KBM-7 (cell line): ENCODE measurements at places on chromosomes 4 and X.

GRCh38 chrX:81291996-81292395 lies 90.1 kb downstream of the SH3BGRL start:
- DNase-seq = no peak

GRCh38 chr4:173735049-173735448 lies 205.0 kb upstream of the HAND2 start:
- no peak for DNase-seq

- no peak for DNase-seq
These were observed at the start of gene TDO2 for GRCh38 chr4:155903453-155903852. TDO2 (plus strand) TSS chr4:155903696; CDS start chr4:155903759, 63 bp downstream.

- no peak for DNase-seq
These were observed 13.5 kb upstream of the GRIA3 start for GRCh38 chrX:123170546-123170945.

- DNase-seq = peak; percentile 50
These were observed 274.6 kb downstream of the NAF1 start for GRCh38 chr4:162891788-162892707.

- no peak for DNase-seq
These were observed 159.0 kb downstream of the DCLK2 start for GRCh38 chr4:150237110-150237872.

- peak; percentile 45 for DNase-seq
These were observed 83.6 kb downstream of the NBDY start for GRCh38 chrX:56812515-56813105.

GRCh38 chr4:146113171-146113570 lies 62.3 kb upstream of the LSM6 start:
- no peak for DNase-seq

GRCh38 chr4:2079926-2080325 lies 20.8 kb downstream of the NAT8L start:
- no peak for DNase-seq

DNA sequence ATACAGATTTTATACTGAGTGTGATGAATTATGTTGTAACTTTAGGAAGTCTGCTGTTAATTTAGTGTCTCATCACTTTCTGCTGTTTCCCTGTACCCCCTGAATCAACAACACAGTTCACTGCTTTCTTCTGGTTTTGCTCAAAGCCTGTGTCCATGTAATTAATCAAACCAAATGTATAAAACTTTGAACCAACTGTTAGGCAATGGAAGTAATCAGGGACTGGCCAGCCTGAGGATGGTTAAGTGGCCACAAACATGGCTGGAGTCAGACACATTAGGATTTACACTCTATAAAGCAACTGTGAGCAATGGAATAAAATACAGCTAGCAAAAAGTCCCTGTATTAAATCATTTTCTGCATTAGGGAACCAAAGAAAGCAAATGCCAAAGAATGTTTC lies 42.6 kb downstream of the CXCL1 start:
- no peak for DNase-seq

DNA sequence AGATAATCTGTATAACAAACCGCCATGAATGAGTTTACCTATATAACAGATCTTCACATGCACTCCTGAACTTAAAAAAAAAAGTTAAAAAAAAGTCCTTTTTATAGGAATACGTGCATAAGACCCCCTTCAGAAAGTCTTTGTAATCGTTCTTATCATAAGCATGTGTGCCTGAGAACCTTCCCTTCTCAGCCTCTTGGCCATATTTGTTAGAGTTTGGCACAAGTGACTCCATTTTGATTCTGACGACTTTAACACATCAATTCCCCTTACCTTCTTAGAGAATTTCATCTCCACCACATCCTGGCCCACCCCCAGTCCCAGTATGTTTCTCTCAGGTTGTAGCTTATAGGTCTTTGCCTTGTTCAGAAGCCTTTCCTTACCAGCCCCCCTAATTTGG lies 16.0 kb upstream of the ANXA5 start:
- DNase-seq = no peak

GRCh38 chrX:77795124-77795523 lies 9.1 kb upstream of the ATRX start:
- DNase-seq = no peak

GRCh38 chrX:102959471-102959870 lies 22.4 kb downstream of the RAB40AL start:
- peak; percentile 29 for DNase-seq

DNA sequence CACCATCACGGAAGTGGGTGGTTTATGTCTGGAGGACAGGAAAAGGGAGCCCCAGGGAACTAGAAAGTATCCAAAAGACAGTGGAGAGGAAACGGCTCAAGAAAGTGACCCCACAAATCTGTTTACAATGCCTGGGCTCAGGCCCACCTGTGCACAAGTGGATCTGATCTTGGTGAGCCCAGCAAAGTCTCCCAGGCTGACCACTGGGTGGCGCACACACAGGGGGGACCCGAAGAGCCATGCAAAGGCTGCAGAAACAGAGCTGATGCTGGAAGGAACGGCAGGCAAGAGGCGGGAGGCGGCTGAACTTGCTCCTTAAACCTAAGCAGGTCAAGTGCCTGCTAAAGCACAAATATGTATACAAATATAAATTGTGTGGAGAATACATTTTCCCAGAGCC lies 9.6 kb downstream of the HAUS7 start:
- DNase-seq = peak; percentile 54

DNA sequence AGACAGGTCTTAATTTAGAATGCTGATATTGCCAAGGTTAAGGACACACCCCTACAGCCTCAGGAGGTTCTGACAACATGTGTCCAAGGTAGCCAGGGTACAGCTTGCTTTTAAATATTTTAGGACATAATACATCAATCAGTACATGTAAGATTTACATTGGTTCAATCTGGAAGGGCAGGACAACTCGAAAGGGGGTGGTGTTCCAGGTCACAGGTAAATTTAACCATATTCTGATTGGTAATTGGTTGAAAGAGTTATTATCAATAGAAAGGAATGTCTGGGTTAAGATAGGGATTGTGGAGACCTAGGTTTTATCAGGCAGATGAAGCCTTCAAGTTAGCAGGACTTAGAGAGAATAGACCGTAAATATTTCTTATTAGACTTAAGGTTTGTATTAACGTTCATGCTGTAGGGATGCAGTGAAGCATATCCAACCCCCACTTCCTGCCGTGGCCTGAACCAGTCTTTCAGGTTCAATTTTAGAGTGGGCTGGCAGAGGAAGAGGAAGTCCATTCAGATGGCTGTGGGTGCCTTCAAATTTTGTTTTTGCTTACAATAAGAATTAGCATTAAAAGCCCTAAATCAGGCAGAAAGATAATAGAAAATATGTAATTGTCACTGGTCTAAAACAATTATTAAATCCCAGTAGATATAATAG lies 136.5 kb upstream of the GALNTL6 start:
- DNase-seq = peak; percentile 82

DNA sequence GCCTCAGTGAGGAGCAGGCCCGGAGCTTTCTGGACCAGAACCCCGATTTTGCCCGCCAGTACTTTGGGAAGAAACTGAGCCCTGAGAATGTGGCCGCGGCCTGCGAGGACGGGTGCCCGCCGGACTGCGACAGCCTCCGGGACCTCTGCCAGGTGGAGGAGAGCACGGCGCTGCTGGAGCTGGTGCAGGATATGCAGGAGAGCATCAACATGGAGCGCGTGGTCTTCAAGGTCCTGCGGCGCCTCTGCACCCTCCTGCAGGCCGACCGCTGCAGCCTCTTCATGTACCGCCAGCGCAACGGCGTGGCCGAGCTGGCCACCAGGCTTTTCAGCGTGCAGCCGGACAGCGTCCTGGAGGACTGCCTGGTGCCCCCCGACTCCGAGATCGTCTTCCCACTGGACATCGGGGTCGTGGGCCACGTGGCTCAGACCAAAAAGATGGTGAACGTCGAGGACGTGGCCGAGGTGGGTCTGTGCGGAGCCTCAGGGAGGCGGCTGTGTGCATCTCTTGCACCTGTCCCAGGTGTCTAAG lies 323 bp downstream of the PDE6B start:
- DNase-seq = no peak

DNA sequence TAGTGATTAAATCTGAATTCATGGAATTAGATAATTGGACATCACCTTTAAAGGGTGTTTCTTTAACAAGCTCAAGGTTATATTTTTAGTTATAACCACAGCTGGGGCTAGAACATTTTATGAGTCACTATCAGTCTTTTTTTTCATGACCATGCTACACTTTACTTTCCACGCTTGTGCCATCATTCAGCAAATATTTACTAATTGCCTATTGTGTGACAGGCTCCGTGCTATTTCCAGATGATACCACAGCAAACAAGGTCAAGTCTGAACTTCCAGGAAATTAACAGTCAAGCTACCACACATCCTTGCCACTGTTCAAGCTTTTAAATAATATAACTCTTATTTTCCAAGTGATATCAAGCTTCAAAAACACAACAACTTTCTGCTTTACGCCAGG lies 16.5 kb downstream of the SPANXN3 start:
- no peak for DNase-seq

DNA sequence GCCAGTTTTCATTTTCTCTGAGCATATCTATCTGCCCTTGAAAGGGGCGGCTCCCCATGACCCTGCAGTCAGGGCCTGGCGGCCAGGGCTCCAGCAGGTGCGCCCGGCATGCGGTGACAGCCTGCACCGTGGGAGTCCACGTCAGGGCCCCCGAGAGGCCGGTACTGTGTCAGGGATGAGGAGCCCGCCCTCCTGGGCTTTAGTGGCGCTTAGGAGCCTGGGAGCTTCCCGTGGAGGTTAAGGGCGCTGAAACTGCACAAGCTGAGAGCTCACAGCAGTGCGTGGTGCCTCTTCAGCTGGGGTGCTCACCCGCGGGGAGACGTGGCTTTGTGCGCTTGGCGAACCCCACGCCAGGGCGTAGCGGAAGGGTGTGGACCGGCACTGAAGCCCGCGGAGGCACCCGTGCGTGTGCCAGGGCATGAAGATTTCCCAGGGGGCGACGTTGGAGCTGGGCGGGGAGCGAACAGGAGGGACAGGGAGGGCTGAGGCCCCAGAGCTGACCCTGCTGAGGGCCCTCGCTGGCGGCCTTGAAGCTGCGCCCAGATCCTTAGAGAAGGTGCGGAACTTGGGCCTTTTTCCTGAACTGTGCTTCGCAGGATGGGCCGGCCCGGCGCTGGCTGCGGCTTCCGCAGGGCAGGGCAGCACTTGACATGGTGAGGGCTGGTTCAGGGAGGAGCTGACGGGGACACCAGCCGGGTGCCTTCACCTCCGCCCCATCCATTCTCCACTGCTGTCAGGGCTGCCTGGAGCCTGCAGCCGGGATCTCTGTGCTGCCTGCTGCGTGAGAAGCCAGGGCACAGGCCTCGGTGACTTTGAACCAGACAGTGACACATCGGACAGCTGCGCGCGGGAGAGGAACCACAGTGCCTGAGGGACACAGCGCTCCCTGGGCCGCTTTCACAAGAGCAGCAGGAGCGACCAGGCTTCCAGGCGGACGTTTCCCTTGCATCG lies 32.9 kb downstream of the HTT-AS start:
- no peak for DNase-seq
